ENCODE measurements at places on chromosomes 6 and 20.

DNA sequence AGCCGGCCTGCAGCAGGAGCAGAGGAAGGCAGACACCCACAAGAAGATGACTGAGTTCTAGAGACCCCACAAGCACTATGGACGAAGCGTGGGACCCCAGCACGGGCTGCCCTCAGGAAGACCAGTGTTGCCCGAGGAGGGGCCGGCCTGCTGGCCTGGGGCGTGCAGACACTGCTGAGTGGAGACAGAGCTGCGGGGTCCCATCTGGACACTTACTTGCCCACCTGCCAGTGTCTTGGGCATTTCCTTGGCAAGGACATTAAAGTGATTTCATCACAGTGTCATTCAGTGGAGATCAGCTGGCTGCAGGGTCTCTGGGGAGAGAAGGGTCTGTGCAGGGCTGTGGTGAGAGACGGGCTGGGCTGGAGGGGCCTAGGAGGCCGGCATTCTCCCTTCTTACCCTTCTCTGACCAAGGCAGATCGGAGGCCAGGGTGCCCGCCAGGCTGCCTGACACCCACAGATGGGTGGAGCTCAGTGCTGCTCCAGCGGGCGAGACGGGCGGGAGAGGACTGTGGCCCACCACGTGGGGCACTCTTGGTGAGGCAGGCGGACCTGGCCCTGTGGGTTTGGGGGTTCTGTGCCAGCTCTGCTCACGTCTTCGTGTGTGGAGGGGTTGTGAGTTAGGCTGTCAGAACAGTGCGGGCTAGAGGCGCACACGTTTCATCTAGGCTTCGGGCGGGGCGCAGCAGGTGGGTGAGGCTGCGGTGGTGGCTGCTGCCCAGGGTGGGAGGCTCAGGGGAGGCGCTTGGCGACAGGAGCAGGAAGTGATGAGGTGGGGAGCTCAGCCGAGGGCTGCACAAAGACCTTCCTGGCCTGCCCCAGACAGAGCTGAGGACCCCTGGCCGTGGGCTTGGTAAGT, at the start of gene LIME1:
LIME1 (plus strand) TSS at position 806 of the 860 bp plus-strand sequence. CDS start 886 bp downstream, outside the sequence.
- peak; percentile 76 for DNase-seq

GRCh38 chr6:14439419-14439818, 321.8 kb downstream of the CD83 start:
- no peak for DNase-seq

- DNase-seq, result no peak
These were observed 10.5 kb downstream of the ZBTB2 start for GRCh38 chr6:151380848-151381205.

DNA sequence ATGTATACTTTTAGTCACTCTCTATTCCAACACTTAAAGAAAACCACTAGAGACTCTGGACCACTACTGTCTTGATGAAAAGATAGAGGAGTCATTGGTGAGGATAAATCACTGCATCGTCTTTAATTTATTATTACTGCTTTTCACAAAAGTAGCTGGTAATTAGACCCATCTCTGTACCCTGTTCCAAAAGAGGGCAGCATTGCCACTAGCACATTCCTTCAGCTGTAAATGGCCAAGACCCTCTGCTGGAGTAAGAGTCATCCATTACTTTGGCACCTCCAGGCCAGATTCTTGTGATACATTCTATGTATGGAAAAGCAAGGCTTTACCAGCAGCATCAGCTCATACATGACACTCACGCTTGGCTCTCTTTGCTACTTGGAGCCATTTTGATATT, 49.5 kb upstream of the PREP start:
- DNase-seq, result no peak

DNA sequence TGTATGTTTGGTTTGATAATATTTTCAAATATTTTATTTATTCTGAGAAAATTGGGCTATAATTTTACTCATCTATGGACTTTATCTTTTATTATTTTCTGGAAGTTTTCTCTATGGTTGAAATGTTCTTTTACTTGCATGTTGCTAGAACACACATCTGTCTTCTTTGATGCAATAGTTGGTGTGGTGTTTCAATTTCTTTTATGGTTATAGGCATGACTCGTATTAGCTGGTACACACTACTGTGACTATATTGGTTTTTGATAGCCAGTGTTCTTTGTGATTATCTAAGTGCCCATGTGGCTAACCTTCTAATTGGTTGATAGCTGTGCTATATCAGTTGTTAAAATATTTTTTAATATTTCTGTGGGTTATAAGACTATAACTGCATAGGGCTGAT, 1343.3 kb upstream of the GJE1 start:
- DNase-seq, result no peak

DNA sequence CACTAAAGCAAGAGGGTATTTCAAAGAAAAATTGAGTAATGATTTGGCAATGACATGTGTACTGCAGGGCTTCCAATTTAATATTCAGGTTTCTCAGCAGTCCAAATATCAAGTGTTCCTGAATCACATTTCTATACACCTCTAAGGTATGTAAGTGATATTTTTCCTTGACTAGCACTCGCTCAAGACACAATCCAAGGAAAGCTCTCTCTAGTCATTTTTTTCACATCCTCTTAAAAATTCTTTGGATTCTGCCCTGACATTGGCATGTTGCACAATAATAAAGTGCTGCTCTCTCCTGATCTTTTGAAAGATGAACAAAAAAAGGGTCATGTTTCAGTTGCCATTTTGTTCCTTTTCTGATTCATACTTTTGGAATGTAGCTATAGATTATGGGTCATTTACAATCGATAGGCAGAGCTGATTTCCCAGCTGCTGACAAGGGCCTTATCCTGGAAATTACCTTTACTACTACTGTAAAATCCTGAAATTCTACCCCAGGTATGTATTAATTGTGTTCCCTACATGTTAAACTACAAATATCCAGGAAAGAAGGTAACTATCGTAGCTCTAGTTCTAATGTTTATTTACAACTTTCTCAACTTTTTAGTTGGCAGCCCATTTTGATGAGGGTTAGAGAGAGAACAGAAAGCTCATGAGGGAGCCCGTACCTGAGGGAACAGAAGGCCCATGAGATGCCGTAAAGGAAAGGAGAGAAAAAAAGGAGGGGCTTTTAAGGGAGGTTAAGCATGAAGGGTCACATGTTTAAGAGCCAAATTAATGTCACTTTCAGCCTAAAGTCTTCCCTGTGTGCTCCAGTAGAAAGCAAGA, 22.2 kb upstream of the ADGRG6 start:
- DNase-seq, result no peak

GRCh38 chr6:2257363-2257762, 12.0 kb upstream of the GMDS start:
- no peak for DNase-seq

DNA sequence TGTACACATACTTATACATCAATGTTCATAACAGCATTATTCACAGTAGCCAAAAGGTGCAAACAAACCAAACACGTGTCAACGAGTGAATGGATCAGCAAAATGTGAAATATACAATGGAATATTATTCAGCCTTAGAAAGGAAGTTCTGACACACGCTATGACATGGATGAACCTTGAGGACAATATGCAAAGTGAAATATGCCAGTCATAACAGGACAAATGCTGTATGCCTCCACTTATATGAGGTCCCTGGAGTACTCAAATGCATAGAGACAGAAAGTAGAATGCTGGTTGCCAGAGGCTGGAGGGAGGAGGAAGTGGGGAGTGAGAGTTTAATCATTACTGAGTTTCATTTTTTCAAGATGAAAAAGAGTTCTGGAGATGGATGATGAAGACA, 37.8 kb upstream of the IGF2R start:
- no peak for DNase-seq

DNA sequence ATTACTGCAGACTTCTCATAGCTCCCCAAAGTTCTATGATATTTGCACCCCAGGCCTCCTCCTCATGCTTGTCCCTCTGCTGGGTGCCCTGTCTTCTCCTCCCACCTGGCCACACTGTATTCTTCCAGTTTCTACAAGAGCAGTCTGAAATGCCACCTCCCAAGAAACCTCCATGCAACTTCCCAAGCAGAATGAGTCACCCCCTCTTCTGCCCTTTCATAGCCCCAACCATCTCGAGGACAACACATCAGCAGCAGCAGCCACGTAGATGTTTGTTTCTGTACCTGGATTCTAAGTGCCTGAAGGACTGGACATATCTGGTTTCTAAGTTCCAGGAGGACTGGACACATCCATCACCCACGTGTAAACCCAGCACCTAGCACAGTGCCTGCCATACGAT, 6.6 kb upstream of the ULBP2 start:
- DNase-seq, result no peak

DNA sequence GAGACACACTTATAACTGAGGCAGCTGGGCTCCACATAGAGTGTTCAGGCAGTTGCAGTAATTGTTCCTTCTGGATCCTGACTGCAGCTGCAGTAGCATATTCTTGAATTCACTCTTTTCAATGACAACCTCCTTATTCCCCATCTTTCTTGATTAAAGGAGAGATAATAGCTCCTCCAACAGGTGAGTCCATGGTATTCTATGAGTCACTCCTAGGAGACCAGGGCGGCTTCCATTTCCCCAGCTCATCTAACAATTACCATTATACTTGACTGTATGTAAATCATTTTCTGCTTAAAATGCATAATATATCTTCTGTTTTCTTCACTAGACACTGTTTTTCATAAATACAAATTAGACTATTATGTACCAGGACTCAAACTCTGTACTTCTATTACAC, 62.4 kb downstream of the TENT5A start:
- DNase-seq, result no peak

DNA sequence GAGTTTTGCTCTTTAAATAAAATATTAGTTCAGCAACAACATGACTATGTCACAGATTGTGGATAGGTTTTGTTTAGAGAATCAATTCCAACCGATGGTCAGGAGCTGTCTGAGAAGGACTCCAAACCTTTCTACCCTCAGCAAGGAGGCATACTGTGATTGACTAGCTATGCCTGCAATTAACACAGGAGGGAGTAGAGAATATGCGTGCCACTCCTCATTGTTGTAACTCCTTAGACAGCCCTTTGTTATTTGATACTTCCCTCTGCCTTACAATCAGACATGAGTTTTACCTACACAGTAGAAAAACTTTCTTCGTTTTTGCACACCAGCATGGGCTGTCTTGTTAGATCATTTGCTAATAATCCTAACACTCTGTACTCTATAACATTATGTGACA, 796.5 kb downstream of the PRIM2 start:
- DNase-seq, result no peak

- no peak for DNase-seq
These were observed 14.7 kb upstream of the NOL4L start for GRCh38 chr20:32599783-32600340.

- DNase-seq, result no peak
These were observed 43.3 kb downstream of the TMEM170B start for GRCh38 chr6:11580686-11581405.

- no peak for DNase-seq
These were observed 736.9 kb downstream of the QKI start for GRCh38 chr6:164151161-164152120.

All from activated CD8-positive, alpha-beta memory T cell treated with anti-CD3 and anti-CD28 coated beads for 1 hour (primary cell).